ENCODE measurements at places on chromosomes 7 and 10.
A peak's percentile ranks its signal among the peaks of the same experiment; 100 is the strongest.

GRCh38 chr7:101426303-101427011 lies 63.8 kb downstream of the COL26A1 start:
- no peak for DNase-seq

DNA sequence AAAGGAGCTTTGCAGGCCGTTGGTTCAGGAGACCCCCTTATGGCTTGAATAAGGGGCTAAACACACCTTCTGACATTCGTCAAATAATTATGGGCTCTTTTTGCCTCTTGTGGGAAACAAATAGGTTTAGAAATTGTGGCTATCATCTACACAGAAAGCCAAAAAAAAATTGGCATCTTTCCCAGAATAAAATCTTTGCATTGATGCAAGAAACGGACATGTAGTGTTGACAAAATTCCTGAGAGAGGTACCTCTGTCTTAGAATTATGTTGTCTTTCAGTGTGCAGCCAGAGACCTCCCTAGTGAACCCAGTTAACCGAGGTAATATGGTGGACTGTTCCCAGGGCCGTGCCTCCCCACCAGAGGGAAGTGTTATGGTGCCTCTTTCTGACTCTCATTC lies 283.9 kb downstream of the SDHAF3 start:
- DNase-seq = no peak

DNA sequence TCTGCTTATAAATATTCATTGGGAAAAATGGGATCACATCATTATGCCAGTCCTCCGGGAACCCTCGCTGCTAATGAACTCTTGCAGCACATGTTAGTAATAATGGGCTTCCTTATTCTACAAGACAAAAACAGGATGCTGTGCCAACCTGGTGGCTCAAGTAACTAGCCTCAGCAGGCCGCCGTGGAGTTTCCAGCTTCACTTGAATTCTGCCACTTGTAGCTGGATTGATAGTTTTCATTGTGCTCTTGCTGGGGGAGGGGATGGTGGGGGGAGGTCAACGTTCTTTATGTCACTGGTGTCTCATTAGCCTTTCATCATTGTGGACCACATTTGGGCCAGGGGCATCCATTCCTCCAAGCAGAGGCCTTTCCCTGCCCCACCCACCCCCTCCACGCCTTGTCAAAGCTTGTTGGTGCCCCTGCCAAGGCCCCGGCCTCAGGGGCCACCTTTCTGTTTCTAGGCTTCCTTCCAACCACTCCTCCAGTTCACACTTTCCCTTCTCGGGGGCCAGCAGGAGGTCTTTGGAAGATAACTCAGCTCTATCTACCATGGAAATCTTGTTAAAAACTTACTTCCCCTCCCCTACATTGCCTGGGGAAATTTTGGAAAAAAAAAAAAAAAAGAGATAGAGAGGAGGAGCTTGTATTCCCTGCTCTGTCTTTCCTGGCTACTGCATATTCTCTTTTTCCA lies 153.9 kb downstream of the BMPER start:
- peak; percentile 87 for DNase-seq

GRCh38 chr7:151838861-151839381 lies 38.0 kb downstream of the PRKAG2 start:
- DNase-seq = no peak

DNA sequence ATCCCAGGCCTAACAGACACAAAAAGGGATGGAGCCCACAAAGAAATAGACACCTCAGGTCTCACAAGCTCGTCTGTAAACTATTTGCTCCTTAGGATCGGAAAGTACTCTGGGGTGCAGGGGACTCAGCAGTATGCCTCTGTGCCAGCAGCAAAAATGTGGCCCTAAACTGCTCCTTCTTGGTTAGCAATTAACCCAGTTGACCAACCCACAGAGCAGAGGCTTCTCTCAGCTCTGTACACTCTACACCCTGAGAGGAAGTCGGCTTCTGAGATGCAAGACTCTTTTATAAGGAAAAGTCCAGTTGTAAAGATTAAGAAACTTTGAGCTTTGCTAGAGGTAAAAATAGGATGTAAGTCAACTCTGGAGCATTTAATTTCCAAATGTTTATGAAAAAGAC lies 156.3 kb upstream of the PRSS58 start:
- DNase-seq = no peak

GRCh38 chr10:32962521-32962920 lies 4.5 kb upstream of the ITGB1 start:
- no peak for DNase-seq

GRCh38 chr10:11527691-11528255 lies 83.7 kb downstream of the USP6NL start:
- no peak for DNase-seq

DNA sequence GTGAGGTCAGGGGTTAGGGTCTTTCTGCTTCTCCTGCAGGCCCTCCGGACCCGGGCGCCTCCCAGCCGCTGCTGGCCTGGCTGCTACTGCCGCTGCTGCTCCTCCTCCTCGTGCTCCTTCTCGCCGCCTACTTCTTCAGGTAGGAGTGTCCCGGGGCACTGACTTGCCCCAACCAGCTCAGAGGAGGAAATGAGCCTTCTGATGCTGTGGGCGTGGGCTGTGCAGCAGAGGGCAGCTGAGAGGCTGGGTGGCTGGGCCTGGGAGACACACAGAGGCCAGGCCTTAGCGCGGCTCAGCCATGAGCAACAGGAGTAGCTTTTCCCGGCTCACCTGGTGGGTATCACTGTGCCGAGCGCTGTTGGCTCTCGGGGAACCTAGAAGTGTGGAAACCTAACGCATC lies 78.9 kb downstream of the MKI67 start:
- peak; percentile 6 for DNase-seq

- no peak for DNase-seq
Measured at GRCh38 chr7:39847227-39847626, 102.8 kb upstream of the CDK13 start.

GRCh38 chr10:76291175-76291574 lies 859.8 kb downstream of the LRMDA start:
- DNase-seq = no peak

DNA sequence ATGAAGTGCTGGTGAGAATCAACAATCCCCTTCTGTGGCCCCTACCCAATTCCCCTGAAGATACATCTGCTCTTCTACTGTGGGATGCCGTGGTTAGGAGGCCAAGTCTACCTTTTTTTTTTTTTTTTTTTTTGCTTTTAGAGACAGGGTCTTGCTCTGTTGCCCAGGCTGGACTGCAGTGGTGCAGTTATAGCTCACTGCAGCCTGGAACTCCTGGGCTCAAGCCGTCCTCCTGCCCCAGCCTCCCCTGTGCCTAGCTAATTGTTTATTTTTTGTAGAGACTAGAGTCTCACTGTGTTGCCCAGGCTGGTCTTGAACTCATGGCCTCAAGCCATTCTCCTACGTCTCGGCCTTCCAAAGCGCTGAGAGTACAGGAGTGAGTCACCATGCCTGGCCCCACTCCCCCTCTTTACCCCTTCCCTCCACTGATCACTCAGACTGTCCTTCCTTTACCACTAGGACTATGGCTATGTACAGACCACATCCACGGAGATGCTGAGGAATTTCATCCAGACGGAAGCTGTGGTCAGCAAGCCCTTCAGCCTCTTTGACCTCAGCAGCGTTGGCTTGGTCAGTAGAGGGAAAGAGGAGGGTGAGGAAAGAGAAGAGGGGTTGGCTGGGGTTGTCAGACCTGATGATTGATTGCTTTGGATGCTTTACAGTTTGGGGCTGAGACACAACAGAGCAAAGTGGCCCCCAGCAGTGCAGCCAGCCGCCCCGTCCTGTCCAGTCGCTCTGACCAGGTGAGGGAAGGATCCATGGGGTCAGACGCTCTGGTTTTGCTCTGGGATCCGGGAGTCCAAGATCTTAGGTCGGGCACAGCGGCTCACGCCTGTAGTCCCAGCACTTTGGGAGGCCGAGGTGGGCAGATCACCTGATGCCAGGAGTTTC lies 1.8 kb downstream of the AP4M1 start:
- DNase-seq = no peak

DNA sequence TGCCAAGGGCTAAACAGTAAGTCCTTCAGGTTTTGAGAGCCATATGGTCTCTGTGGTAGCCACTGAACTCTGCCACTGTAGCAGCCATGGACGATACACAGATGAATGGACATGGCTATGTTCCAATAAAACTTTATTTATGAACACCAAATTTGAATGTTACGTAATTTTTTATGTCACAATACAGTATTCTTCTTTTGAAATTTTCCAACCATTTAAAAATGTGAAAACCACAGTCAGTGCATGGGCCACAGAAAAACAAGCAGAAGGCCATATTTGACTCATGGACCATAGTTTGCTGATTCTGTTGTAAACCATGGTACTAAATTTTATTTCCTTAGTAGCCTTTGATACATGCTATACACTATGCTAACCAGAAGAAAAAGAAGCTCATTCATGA lies 361.8 kb downstream of the MAGI2 start:
- DNase-seq = peak; percentile 12

DNA sequence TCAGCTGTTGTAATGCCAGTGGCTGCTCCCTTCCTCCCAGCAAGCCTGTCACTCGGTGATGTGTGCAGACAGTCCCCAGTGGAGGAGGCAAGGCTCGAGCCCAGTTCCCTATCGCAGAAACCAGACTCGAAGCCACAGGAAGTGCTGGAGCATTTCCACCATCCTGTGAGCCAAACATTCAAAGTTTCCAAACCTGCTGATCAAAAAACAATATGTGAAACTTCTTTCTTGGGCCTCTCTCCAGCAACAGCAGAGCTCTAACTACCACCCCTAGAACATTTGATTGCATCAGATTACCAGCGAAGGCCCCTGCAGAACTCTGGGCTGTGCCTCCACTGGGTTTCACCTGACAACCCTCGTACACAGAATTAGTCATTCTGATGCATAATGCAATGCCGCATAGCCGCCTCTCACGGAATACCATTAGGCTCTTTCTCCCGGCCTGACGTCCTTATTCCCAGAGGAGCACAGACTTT lies 94.0 kb downstream of the ELMO1 start:
- DNase-seq = no peak

GRCh38 chr10:55750458-55750857 lies 610.6 kb downstream of the ZWINT start:
- DNase-seq = no peak

GRCh38 chr7:64687249-64687648 lies 21.3 kb downstream of the ZNF107 start:
- no peak for DNase-seq

DNA sequence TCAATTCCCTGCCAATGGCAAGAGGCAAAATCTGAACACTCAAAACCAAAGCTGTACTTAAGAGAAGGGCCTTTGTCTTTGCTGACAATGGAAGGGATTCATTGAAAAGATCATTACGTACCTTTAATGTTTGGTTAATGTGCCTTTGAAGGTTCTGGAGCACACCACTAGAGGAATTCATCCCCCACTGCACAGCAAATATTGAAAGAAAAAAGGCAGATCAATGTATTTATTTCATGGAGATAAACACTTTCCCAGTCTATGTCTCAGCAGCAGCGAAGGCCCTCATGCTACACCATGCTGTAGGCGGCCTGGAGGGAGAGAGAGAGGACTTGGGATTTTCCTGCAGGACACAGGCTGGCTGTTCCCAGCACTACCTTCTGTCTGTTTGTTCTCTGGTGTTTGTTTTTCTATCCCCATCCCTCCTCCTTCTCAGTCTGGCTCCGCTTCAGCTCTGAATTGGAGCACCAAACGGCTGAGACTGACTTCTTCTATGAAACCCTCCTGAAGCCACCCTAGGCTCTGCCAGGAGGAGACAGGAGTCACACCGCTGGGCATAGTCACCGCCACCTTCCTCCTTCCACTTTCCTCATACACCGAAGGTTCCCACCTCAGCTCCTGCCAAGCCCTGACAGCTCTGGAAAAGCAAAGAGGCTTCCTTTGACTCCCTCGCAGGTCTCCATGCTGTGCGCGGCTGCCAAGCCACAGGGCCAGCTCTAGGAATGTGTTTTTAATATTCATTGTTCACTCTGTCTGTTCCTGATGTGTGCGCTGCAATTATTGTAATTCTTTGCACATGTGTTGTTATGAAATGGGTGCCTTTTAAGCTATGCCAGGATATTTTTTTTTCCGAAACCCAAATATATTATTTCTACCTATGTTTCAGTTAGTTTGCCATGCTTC lies 301.5 kb downstream of the FZD1 start:
- no peak for DNase-seq

- no peak for DNase-seq
Measured at GRCh38 chr7:29146057-29146706, at the start of gene CPVL. CPVL (minus strand) TSS chr7:29146537; CDS start chr7:29121061, 25,476 bp downstream.

GRCh38 chr10:88033793-88034192 lies 170.4 kb downstream of the PTEN start:
- no peak for DNase-seq

- DNase-seq = no peak
Measured at GRCh38 chr7:118525020-118525419, 300.5 kb downstream of the ANKRD7 start.

DNA sequence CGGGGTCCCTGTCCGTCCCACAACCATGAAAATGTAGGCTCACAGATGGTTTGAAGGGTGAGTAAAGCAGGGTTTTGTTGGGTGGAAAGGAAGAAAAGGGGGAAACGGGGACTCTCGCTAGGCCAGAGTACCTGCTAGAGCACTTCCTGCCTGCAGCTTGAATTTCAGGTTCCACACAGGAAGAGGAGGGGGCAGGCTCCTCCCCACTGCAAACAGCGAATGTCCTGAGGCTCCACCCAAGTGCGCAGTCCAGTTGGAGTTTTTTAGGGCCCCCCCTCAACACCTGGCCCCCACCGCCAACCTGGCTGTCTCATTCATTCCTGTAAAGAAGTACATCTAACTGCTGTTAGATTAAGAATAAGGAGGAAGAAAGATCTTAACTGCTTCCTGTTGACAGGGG lies 414.7 kb downstream of the SH2D4B start:
- no peak for DNase-seq

GRCh38 chr10:72480861-72481260 lies 126.1 kb upstream of the DNAJB12 start:
- DNase-seq = no peak

DNA sequence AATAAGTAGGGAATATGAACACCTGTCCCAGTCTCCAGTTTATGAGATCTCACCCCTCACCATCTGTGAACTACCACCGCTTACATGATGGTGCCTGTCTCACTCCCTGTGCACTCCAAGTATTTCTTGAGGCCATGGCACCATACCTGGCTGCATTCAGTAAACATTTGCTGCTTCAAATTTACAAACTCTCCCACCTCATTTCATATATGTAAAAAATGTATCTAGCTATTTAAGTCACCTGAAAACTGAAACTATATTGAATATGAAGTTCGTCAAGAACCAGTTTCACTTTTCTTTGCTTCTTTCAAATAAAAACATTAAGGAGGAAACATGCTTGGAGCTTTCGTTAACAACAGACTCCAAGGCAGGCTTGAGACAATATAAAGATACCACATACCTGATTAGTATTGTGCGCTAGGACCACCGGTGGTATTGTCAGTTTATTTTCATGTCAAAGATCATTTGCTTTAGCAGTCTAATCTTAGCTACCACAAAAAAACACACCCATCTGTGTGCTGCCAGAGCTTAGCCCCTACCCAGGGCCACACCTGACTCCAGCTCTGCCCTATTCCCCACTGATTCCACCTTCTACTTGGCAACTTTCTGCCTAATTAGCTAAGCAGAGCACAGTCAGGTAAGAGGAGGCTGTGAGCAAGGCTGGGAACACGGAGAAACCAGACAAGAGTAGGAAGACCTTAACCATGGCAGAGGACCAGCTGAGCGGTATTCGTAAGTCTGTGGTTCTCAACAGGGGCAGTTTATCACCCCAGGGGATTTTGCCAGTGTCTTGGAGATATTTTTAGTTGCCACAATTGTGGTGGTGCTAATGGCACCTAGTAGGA lies 92.0 kb downstream of the ZFAND4 start:
- no peak for DNase-seq

All from COLO829 (cell line).